ENCODE measurements at places on chromosomes 6 and 20.

- no peak for DNase-seq
These were observed 267.9 kb downstream of the PLCB1 start for GRCh38 chr20:8399947-8400346.

GRCh38 chr6:125843593-125843992 lies 52.8 kb downstream of the NCOA7 start:
- no peak for DNase-seq

GRCh38 chr6:155194399-155194798 lies 69.4 kb upstream of the CLDN20 start:
- DNase-seq = no peak

- DNase-seq = no peak
These were observed 32.7 kb upstream of the SNAP25 start for GRCh38 chr20:10185741-10186558.

DNA sequence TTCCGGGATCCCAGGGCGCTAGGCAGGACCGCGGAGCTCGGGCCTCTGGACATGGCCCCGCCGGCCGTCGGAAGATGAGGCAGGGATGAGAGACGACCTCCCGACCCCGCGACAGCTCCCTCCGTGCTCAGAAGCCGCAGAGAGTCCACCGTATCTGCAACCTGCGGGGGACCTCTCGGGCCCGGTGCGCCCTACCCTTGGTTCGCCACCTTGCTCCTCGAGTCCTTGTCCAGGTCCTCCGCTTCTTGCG lies 301 bp downstream of the PPP1R3D start:
- no peak for DNase-seq

DNA sequence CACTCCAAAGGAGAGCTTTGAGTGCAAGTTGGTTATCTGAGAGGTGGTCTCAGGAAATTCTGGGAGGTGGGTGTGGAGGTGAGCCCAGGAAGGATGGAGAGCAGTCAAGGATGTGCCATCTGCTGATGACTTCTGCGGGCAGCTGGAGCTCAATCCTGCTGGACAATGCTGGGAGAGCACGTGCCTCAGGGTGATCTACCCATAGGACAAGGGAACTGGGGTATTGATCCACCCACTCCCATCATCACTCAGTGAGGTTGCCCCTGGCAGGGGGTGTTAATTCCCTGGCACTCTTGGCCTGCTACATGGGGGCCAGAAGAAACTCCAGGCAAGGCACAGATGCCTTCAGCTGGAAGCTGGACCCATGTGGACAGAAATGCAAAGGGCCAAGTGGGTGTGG lies 7.1 kb upstream of the ZBP1 start:
- DNase-seq = no peak

DNA sequence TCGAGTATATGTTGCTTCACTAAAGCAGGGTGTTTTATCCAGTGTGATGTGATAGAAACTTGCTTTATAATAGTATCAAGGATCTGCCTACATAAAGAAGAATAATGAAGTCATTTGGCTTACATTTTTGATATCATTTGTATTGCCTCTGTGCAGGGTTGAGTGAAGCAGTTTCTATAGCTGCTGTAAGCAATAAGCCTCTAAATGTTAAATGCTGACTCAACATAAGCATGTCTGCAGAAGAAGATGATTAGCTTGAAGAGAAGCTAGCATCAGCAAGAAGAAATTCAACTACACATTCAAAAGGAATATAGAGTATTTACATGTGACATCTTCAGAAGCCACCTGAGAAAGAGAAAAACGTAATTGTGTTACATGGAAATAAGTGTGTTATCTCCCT lies 17.6 kb downstream of the SLC35F1 start:
- DNase-seq = no peak

DNA sequence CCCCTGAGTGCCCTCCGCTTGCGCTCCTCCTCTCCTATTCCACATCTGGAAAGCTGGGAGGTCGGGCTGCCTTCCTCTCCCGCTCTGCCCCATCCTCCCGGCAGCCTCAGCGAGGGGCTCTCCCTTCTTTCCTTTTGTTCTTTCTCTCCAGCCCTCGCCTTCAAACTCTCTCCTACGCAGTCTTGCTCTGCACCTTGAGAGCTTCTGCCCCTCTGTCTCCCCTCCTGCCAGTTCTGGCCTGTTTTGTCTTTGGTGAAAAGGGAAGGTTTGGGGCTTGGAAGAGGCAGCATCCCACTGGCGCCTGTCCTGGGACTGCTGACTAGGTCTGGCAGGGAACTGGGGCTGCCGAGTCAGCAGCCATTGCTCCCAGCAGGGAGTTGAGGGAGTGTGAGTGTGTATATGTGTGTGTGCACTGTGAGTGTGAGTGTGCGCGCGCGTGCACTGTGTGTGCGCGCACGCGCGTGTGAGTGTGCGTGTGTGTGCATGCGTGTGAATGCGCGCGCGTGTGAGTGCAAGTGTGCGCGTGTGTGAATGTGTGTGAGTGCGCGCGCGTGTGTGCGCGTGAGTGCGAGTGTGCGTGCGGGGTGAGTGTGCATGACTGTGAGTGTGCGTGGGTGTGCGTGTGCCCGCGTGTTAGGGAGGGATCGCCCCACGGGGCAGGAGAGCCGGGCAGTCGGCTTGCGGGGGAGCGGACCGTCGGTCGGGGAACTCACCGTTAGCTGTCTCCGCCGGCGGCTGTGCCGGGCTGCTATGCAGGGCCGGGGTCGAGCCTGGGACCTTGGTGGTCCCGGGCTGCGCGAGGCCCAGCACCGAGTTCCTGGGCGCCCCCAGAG lies 523 bp downstream of the CPXM1 start:
- no peak for DNase-seq
